ENCODE measurements at places on chromosomes 6 and 20.

DNA sequence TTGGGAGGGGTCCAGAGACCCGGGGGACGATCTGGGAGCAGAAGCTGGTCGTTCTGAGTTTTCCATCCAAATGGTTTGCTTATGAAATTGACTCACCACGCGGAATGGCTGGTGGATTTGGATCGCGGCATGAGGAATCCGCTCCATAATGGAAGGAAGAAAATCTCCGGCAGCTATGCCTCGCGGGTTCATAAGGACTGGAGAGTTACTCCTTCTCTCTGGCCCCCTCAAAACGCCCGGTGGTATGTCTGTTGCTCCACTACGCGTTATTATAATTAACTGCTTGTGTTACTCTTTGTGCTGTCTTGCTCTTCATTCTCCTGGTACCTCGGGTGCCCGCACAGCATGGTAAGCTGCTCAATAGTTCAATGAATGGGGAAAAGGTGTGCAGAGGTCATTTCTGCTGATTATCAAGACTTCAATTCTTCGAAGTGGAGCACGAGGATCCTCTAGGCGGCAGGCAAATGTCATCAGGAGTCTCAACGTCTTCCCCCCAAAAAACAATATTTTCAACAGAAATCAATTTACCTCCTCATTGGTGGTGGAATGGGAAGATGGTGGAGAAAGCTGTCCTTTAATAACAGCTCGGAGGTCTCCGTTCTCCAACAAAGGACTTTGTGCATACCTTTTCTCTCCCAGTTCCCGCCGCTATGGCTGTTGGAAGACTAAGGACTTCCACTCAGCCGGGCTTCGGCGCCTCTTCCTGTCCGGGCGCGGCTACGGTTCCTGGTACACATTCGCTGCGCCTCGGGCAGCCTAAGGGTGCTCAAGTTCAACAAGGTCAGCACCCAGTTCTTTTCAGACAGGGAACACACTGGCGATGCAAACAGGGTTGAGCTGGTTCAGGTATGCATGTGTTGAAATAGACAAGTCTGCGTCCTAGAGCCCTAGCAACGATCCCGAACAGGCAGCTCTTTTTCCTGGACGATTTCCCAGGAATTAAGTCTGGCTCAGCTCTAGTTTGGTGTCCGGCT is 9.2 kb upstream of the PRSS16 start:
- DNase-seq = no peak

DNA sequence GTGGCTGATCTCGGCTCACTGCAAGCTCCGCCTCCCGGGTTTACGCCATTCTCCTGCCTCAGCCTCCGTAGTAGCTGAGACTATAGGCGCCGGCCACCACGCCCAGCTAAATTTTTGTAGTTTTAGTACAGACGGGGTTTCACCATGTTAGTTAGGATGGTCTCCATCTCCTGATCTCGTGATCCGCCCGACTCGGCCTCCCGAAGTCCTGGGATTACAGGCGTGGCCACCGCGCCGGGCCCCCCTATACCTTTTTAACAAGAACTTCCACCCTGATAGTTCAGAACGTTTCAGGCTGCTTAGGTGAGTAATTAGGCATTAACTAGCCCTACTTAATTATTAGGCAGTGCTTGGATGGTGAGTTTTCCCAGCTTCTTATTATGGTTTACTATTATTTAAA is 552.5 kb downstream of the BCKDHB start:
- no peak for DNase-seq

- no peak for DNase-seq
Measured at GRCh38 chr20:61041481-61041880, 210.6 kb upstream of the CDH4 start.

GRCh38 chr6:135664527-135664926 is 167.0 kb upstream of the AHI1 start:
- no peak for DNase-seq

DNA sequence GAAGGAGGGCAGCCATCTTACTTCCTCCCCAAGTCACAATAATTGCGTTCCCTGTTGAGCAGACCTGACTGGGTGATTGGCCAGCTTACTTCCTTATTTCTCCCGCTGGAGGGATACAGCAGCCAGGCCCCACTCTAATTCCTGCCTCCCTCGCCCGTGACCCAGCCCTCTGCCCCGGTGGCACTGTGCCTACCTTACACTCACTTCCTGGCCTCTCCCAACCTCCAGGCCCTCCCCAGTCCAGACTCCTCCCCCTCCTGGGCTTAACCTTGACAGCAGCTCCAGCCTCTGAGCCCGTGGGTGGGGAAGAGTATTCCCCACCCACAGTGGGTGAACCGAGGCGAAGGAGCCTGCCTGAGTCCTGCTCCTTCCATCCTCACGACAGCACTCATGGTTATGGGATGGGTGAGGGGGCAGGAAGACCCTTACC is 3.0 kb downstream of the BAK1 start:
- peak; percentile 45 for DNase-seq

DNA sequence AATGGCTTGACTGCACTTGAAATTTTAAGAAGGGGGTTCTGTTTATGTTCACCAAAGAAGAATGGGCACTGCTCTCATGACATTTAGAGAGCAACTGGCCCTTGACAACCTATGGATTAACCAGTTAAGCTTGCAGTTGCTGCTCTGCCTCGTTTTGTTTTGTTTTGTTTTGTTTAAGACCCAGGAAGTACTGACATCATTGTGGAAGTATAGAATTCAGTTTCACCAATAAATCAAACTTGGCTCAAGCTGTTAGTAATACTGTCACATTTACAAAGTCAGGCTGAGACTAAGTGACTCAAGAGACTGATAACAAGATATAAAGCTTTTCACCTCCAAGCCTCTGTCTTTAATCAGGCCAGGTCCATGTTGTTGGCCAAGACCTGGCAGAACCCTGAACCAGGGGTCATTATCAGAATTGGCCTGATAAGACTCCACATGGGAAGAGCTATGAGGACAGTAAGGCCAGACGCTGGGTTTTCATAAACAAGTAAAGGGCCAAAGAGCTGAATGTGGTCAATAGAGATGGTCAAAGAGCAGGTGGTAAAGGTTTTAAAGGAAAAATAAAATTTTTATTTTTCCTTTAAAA is 99.4 kb upstream of the VGLL2 start:
- DNase-seq = no peak

DNA sequence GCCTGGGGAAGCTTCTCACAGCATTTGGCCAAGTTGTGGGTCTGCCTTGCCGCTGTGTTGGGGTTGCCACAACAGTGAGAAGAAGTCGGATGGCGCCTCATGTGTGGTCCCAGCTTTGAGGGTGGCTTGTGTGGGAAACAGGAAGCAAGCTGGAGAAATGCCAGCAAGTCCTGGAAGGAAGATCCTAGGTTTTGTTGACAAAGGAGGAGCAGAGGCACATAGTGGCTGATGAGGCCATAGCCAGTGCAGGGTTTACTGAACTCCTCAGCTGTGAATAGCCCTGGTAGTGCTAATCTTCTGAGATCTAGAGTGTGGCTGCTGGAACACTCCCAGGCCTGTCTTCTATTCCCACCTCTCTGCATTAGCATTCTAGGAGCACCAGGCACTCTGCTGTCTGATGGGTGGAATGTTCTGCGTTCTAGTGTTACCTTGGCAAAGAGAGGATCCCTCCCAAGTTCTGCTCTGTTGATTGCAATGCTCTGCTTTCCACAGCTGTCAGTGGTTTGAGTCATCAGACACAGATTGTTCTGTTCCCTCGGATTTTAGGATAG is 25.2 kb downstream of the SNPH start:
- DNase-seq = no peak

DNA sequence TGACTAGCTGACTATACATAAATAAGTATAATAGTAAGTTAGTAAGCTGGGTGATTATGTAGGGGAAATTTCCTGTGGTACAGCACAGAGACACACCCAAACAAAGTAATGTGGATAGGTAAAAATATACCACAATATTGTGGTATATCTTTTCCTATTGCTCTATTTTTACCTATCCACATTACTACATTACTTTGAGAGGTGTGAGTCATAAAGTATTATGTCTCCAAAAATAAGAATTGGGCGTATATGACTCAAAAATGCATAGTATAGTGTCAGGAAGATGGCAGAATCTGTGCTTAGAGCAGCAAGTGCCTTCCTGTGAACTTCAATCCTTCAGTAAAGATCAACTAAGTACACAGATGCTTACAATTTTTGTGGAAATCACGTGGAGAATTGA is 2.7 kb upstream of the SIRPG start:
- DNase-seq = no peak

DNA sequence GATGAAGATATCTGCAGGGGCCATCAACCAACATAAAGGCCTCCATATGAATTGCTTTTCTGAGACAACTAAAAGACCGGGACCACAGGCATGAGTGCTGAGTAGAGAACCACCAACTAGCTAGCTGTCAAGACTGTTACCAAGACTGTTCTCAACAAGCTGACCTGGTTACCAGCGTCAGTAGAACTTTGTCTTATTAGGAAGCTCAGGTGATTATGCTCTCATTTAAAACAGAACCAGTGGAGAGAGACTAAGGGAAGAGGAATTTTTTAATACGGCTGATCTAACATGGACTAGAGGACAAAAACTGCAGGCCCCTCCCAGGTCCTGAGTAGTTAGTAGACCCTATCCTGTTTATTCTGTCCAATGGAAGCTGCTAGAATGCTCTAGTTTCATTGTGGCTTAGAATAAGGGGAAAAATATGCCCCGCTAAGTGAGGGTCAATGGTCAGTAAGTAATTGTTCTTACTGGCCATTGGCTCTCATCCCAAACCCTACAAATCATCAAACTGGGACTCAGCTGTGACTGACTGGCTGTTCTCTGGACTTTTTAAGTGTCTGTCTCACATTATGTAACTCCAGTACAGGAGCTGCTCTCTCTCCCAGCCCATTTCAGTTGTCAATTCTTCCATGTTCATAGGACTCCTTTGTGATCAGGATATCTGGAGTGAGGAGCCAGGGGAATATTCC is 3.8 kb upstream of the DYNLRB1 start:
- no peak for DNase-seq

GRCh38 chr6:137488150-137489045 is 5.8 kb downstream of the OLIG3 start:
- DNase-seq = peak; percentile 25

DNA sequence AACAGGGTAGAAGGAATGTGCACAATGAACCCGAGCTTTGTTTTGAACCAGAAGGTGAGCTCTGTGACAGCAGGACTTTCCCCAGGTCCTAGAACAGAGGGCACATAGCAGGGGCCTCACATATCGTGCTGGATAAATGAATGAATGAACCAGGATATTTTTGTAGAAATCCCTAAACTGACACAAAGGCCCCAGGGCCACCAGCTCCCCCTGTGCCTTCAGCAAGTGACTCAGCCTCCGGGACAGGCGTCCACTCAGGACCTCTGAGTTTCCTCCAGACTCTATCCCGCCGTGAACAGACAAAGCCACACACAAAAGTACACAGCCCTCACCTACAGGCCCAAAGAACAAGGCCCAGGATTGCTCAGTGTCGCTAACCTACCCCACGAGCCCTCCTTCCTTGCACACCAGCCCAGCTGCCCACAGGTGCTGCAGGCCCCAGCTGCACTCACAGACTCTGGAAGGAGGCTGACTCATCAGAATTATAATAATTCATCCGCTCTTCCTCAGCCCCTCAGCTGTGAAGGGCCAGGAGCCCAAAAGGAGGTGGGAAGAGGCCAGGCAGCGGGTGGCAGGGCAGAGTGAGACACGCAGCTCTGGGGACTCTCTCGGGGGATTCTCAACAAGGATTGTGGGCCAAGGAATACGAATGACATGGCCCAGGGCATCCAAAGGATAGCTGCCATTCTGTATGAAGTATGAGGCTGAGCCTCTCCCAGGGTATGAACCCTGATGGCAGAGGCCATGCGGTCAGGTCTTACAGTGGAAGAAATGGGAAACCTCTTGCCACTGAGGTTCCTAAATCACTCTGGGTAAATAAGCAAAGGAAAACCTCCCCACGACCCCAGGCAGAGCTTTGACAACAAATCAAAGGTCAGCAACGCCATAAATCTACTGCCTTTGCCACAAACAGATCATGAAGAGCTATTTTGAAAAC is 40.9 kb downstream of the SUMO4 start:
- DNase-seq = no peak

GRCh38 chr20:14878676-14879019 is 541.2 kb upstream of the FLRT3 start:
- no peak for DNase-seq

DNA sequence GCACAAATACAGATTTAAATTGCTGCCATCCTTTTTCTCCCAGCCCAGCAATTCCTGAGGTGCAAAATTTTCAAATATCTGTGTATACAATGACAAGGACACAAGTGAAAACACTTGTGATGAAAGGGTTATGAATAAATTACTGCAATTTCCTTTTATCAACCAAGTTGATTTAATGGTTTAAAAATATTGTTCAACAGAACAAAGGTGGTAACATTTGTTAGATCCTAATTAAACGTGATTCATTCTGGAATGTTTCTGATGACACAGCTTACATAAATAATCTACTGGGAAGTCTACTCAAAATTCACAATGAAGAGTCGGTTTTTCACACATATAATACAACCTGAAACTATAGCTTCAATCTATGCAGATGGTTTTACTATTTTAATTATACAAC is 17.1 kb downstream of the B4GALT5 start:
- no peak for DNase-seq

DNA sequence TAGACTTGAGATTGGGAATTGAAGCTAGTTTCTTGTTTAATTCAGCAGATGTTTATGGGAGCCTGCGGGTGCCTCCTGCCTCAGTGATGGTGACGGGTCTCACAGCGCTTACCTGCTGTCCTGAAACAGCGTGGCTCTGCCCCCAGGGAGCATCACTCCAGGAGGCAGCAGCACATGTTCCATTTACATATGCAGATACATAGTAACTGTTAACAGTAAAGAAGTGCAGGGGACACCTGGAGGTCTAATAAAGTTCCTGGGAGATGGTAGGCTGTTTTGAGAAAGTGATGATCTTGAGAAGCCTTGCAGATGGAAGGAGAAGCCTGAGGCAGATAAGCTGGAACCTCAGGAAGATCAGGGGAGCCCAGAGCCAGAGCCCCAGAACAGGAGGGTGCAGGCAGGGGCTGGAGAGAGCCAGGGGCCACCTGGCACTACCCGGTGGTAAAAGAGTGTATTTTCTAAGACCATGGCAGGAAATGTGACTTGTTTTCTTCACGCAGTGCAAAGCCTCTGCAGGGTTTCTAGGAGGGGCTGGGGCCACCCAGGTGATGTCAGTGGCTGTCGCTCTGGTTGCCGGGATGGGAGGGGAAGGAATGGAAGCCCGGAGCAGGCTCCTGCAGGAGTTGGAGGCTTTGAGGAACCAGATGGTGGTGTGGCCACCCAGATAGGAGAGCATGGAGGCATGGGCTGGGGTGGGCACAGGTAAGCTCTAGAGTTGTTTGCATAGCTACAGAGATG is 24.2 kb upstream of the KIF25 start:
- no peak for DNase-seq

- no peak for DNase-seq
Measured at GRCh38 chr6:47292944-47293343, 16.8 kb downstream of the TNFRSF21 start.
